ENCODE measurements at places on chromosomes 12 and 14.

GRCh38 chr14:54848910-54849309 is 53.7 kb downstream of the GCH1 start:
- DNase-seq: no peak

GRCh38 chr14:103520269-103520656 is 2.4 kb downstream of the CKB start:
- DNase-seq: no peak

DNA sequence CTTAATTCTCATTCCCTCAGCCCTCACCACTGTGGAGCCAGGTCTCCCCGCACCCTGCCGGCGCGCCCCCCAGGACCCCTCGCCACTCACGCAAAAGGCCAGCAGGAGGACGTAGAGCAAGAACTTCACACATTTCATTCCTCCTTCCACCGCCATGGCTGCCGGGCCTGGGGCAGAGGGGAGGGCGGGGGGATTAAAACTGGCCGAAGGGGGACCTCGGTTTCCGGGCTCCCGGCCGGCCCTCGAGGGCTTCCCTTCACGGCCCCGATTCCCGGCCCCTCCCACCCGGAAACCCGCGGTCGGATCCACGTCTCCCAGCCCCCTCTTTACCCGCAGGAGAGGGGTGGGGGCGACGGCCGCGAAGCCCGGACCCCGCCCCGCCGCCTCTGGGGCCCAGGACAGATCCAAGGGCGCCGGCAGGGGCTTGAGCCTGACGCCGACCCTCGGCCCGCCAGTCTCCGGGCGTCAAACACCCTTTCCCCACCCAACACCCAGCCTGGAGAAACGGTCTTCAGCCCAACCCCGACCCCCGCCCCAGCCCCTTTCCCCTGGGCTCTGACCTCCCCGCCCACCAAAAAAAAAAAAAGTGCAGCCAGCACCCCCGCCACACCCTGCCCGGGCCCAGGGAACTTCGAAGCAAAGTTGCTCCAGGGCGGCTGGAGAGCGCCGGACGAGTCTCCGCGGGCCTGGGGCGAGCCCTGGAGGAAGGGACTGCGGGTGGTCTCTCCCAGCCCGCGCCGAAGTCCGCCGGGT is 447 bp downstream of the CD63 start:
- no peak for DNase-seq

- no peak for DNase-seq
Observed at GRCh38 chr14:91416744-91417119, 888 bp downstream of the CCDC88C start.

DNA sequence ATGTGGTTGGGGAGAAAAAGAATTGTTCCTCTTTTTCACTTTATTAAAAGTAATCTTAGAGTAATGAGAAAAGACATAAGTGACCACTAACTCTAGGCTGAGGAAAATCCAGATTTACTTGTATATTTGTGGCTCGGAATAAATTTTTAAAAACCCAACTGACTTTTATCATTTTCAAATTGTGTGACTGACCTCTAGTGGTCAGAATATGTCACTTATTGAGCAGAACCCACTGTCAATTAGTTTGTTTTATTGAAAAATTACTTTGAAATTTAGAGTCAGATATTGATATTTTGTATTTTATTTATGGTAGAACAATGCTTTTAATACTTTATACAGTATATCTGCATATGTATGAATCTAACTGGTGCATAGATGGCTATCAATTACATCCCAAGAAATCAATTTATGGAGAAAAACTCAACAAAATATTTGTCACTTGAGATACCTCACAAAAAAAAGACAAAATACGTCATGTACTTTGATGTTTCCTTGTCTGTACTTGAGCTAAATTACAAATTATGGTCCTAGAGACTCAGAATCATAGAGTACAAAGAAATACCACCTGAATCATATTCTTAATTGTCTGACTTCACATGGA is 229.4 kb downstream of the CNTN1 start:
- peak; percentile 2 for DNase-seq

GRCh38 chr12:20625531-20625930 is 69.6 kb upstream of the SLCO1C1 start:
- no peak for DNase-seq

DNA sequence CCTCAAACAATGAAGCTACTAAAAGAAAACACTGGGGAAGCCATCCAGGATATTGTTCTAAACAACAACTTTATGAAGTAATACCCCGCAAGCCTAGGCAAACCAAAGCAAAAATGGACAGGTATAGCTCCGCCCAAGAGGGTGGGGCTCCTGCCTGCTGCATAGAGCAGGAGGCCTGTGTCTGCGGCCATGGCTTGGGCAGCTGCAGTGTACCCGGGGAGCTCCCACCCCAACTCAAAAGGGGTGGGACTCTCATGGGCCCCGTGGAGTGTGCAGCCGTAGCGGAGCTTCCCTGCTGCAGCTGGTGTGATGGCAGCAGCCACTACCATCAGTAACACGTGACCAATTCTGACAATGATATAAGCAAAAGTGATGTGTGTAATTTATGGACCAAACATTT is 264.2 kb upstream of the KITLG start:
- DNase-seq: no peak

DNA sequence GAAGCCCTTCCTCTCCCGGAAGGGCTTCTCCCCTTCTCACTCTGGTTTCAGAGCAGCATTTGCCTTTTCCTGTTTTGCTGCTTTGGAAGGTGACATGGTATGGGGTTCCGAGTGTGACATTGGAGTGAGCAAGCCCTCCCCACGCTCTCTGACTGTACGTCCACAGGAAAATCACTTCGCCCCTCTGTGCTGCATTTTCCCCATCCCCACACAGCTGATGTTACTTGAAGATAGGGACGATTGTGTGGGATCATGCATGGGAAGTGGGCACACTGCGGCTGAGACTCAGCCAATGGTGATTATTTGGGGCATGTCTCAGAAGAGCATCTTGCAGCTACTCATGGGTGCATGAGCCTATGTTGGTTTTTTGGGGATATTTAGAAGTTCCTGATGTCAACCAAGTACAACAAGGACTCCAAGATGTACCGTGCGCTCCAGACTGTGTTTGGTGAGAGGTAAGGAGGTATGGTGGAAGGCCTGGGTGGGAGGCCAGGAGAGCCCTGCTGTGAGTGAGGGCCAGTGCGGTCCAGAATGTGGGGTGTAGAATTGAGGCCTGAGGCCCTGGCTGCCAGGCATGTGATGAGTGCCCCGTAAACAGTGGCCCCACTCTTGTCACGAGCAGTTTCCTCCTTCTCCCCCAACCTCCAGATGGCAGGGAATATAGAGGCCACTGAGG is 15.1 kb downstream of the CYP46A1 start:
- no peak for DNase-seq

- DNase-seq: no peak
Observed at GRCh38 chr14:69473946-69474345, 10.6 kb upstream of the PLEKHD1 start.

DNA sequence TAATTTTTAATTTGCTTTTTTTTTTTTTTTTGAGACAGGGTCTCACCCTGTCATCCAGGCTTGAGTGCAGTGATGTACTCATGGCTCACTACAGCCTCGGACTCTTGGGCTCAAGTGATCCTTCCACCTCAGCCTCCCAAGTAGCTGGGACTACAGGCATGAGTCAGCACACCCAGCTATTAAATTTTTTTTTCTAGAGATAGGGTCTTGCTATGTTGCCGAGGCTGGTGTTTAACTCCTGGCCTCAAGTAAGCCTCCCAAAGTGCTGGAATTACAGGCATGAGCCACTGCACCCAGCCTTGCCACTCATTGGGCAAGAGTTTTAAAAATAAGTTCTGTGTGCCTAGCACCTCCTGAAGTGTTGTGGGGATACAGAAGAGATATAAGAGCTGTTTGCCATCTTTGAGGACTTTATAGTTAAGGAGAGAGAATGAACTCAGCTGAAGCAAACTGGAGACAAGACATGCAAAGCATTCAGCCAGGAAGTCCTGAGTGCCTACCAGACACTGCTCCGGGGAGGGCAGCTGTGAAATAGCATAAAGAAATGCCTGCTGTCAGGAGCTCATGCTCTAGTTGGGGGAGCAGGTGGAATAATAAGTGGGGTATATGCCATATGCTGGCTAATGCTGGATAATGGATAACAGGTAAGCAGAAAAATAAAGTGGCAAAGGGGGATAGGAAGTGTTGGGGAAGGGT is 15.0 kb upstream of the EMP1 start:
- DNase-seq: no peak

DNA sequence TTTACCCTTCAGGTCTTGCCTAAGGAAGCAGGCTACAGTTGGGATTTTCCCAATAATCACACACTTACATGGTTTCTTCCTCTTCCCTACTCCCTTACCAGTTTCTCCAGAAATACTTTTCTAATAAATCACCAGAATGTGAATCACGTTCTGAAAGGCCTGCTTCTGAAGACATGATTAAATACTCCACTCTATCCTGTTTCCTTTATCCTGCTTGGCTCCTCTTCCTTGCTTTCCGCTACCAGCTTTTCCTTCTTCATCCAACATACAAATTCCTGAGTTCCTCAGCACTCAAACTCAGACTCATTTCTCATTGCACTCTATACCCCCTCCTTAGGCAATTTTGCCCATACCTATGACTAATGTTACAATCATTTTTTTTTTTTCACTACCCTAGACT is 118.3 kb downstream of the MGAT4C start:
- no peak for DNase-seq

DNA sequence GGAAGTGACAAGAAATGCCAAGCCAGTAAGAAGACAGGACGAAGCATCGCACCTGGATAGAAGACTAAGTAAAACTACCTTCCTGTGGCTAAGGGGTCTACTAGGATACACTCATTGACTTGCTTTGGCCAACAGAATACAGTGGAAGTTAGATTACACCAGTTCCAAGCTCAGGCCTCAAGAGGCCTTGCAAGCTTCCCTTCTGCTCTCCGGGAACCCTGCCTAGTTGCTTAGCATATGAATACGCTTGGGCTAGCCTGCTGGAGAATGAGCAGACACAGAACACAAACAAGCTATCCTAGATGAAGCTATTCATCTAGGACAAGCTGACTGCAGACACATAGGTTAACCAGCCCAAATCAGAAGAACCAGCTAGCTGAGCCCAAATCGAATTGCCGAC is 97.0 kb downstream of the DPF3 start:
- DNase-seq: no peak

GRCh38 chr12:30816742-30817465 is 62.2 kb upstream of the CAPRIN2 start:
- no peak for DNase-seq

DNA sequence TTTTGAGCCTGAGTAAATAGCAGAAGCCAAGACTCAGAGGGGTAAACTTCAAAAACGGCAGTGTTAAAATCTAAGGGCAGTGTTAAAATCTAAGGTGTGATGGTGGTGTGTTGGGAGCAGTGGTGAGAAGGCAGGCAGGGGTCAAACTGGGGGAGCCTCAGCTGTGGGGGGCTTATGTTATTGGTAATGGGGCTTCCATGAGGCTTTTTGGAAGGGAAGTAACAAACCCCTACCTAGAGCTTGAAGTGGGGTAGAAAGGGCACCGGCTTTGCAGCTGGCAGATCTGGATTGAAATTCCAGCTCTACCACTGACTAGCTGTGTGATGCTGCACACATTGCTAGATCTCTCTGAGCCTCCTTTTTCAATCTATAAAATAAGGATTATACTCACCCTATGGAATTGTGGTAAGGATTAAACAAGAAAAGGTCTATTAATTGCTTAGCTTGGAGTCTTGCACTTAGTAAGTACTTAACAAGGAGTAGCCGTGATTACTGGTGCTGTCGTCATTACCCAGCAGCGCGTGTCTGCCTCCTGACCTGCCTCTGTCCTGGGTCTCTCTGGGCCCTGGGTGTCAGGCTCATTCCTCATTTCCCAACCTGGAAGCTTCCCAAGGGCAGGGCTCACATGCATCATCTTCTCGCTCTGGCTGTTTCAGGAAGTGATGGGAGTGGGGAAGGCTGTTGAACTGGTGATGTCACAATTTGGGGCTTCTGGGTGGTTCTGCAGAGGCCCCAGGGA is 18.5 kb upstream of the KRT80 start:
- peak; percentile 30 for DNase-seq

DNA sequence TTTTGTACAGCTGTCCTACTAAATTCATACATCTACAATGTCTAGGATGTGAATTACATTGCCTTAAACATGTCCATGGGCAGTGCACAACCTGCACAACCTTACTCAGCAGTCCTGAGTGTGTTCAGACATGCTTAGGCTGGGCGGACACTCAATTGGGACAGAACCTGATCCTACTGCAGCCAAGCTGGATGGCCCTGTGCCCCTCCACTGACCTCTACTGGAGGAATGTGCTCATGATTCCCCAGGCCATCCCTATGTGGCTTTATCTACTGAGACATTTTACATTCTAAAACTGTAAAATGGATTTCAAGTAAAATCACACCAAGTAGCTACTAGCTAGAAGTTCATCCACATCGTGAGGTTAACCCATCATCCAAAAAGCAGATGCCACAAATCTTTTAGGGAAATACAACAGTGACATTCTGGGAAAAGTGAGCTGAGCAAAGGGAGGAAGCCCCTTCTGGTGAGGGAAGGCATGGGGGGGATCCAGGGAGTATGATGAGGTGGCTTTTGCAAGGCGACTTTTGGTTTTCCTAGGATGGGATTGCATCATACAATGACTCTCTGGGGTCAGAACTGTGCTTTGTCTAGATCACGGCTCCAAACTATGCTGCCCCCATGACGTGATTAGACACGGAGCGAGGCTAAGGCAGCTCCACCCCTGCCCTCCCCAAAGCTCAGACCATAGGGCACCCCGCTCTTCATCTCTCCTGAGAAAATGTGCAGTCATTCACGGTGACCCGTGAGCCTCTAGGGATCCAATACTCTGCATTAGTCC is 911.7 kb upstream of the TMEM132C start:
- DNase-seq: no peak

DNA sequence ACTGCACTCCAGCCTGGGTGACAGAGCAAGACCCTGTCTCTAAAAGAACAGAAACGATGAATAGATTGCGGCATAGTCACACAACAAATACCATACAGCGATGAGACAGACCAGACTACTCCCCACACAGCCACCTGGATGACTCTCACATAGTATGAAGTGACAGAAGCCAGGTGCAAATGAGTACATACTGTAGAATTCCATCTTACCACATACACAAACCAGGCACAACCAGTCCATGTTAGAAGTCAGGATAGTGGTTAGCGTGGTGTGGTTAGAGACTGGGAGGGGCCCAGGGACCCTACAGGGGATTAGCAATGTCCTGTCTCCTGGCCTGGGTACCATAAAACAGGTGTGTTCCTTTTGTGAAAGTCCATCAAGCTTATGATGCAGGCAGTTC is 53.8 kb downstream of the FAM222A start:
- no peak for DNase-seq

- no peak for DNase-seq
Observed at GRCh38 chr12:124603831-124604251, 36.4 kb upstream of the NCOR2 start.

- no peak for DNase-seq
Observed at GRCh38 chr12:50056639-50056976, 788 bp upstream of the ASIC1 start.

DNA sequence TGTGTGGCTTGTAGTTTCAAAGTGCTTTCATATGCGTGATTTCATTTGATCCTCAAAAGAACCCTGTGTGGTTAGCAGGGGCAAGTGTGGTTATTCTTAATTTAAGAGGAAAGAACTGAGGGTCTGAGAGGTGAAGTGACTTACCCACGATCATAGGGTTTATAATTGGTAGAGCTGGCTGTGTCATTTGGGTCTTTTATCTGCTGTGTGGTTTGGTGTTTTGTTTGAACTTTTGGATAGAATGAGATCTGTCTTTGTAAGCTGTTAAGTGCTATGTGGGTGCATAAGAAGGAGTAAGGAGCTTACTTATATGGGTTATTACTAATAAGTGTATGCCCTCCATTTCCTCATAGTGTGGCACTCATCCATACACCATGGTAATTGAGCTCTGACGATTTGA is 190.0 kb downstream of the CACNA1C start:
- no peak for DNase-seq
